Stimulated activated CD4-positive, alpha-beta T cell treated with anti-CD3 and anti-CD28 coated beads, Interleukin-1b, Interleukin-23, amount 100 ng/mL, for 1 hour (primary cell): ENCODE measurements at places on chromosomes 2 and 18.
A peak's percentile ranks its signal among the peaks of the same experiment; 100 is the strongest.

DNA sequence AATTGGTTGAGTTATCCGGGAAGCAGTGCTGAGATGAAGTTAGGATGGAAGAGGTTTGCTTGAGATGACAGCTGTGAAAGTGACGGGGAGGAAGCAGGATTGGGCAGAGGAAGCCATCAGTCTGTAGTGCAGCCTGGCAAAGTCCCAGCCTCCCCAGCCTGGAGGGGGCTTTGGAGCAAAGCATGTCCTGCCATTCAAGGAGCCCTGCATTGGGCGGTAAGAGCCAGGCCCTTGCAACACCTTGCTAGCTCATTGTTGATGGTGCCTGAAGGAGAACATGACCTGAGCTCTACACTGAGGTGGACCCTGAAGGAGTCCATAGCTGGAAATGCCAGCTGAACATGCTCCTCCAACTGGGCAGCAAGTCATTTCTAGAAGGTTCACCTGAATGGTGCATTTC, 228.9 kb downstream of the ACKR3 start:
- DNase-seq = no peak

DNA sequence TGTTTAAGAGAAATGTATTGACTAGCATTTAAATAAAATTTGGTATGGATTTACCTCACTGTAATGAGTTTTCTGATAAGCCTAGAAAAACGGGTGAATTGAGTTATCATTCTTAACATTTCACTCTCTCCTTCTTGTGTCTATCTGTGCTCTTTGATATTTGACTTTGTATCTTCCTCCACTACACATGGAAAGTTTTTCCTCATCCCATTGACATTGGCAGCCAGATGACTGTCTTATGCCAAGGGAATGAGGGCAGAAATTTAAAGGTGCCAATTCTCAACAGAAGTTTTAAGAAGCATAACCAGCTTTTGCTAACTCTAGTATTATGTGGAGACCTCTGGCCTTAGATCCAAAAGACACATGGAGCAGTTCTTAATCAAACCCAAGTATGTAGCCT, 376.6 kb downstream of the DSEL start:
- no peak for DNase-seq

GRCh38 chr2:32633040-32633439, 5.2 kb downstream of the TTC27 start:
- DNase-seq = no peak

DNA sequence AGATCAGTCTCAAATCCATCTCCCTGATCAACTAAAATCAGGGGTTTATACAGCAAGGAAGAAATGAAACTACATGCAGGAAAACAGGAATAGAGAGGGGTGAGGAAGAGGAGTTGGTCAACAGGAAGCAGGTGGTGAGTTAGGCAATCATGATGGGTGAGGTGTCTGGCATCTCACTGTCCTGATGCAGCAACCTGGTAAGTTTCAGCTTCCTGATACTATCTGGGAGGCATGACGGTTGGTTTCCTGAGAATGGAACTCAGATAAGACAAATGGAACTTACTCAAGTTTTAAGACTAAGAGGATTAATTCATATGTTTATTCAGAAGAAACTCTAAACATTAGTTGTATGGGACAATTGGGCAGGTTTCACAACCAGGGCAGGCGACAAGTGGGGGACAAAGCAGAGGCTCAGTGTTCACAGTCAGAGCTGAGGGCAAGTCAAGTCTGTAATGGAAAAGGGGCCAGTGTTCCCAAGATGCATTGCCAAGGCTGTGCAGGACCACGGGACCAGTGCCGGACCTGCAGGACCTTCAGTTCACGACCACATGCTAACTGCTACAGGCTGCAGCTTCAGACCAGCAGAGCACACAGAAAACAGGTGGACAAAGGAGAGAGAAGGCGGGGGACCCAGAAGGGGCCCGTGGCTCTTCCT, 17.7 kb upstream of the GALM start:
- DNase-seq = no peak

GRCh38 chr2:109060496-109060895, 68.5 kb upstream of the SH3RF3 start:
- DNase-seq = no peak

- no peak for DNase-seq
Observed at GRCh38 chr18:79629249-79629558, 50.4 kb upstream of the CTDP1 start.

DNA sequence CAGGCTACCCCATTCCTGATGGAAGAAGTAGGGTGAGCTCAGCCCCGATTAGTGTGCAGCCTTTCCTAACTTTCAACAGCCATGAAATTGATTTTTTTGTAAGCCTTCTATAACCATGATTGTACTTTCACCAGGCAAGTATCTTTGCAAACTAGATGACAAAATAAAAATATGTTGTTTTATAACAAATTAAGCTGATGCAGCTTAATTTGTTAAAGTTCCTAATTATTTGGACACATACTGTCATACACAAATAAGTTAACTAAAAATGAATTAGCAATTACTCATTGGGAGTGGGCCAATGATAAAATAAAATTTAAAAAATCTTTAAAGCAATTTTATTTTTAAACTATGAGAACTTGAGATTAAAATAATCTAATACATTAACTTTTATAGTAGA, 113.1 kb upstream of the FANCL start:
- no peak for DNase-seq

GRCh38 chr2:65427532-65427931, 4.9 kb downstream of the SPRED2 start:
- no peak for DNase-seq

- DNase-seq = no peak
Observed at GRCh38 chr2:206535260-206535986, 92.1 kb downstream of the ADAM23 start.

DNA sequence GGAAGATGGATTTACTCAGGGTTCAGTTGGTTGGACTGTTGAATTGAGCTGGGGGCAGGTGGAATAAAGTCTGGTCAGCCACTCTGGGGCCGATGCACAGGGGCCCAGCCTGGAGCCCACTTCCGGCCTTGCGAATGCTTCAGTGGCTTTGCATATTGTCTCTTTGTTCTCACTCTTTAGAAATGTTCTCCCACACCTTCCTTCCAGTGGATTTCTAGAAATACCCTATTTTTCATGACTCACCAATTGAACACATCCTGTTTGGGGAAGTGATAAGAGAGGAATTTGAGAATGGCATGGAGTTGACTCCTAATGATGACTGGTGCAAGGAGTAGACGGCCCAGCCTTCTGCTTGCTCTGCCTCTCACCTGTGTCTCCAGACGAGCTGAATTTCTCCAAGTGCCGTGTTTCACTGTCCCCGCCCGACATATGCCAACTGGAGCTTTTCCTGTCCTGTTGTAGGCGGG, 28.1 kb downstream of the ASAP2 start:
- DNase-seq = no peak

DNA sequence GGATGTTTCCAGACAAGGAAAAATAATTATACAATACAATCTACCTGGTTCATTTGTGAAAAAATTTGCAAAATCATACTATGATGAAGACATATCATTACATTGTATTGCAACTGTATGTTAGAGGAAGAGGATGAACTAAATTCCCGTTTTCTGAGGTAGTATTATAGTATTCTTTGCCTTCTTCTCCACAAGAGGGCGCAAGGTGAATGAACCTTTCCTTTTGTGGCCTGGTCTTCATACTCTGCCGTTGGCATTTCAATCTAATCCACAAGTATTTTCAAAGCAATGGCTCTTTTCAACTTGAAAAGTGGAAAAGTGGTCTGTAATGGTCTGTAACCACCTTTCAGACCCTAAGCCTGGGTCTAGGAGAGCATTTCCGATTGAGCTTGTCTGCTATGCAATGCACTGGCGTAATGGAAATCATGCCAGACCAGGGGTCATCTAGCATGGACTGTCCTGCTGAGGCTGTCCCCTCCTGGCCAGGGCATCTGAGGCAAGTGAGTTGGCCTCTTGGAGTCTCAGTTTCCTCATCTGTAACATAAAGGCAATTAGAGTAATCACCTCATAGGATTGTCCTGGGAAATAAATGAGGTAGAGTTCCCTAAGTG, 30.8 kb upstream of the ZNF396 start:
- no peak for DNase-seq

- no peak for DNase-seq
Observed at GRCh38 chr18:23972453-23972852, 42.1 kb upstream of the TTC39C start.

DNA sequence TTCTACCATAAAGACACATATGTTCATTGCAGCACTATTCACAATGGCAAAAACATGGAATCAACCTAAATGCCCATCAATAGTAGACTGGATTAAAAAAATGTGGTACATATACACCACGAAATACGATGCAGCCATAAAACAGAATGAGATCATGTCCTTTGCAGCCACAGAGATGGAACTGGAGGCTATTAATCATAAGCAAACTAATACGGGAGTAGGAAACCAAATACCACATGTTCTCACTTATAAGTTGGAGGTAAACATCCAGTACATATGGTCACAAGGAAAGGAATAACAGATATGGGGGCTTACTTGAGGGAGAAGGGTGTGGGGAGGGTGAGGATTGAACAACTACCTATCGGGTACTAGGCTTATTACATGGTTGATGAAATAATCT, 7.7 kb downstream of the HMSD start:
- no peak for DNase-seq

- DNase-seq = no peak
Observed at GRCh38 chr18:1483385-1483784, 578.7 kb downstream of the ADCYAP1 start.

DNA sequence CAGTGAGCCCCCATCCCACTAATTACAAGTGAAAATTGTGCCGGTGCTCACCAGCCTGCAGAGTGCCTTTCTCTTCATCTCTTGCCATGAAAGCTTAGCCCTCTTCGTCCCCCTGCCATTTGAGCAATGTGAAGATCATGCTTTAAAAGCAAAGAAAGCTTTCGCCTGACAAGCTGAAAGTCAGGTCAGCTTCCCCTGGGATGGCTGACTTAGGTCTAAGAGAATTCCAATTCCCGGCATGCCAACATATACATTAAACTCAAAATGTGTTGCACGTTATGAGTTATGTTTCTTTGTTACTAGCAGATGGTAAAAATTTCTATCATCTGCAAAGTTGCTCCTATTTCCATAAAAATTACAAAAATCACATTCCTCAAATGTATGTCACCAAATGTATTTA, 129.8 kb downstream of the AFF3 start:
- no peak for DNase-seq

DNA sequence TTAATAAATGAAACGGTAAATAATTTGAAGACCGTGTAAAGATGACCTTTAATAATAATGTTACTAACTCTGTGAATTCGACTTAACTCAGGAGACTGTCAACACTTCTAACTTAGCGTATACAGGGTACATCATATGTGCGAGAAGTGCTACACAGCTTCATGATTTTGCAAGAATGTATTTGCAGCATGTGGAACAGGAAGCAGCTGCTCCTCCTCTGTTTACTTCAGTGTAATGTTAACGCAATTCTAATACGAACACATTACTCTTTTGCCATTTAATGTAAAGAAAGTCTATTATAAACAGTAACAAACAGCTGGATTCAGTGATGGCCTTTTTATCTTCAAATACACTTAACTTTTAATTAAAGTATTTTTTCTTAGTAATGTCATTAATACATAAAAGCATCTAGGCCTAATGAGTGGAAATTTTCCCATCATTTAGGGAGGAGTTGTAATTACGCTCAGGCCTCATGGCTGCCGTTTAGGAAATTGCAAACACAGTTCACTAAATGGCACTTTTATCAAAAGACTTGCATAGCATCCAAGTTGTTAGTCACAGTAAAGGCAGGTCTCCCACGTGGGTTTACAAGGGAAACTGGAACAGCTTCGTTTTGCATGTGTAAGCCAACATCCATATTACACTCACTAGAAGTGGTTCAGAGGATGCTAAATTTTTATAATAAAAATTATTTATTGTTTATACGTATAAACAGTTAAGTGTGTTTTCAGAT, 635.7 kb downstream of the FBXO15 start:
- no peak for DNase-seq

GRCh38 chr2:119290859-119291587, 67.4 kb downstream of the STEAP3 start:
- peak; percentile 46 for DNase-seq

- DNase-seq = no peak
Observed at GRCh38 chr2:180061085-180061484, 54.0 kb upstream of the CWC22 start.

DNA sequence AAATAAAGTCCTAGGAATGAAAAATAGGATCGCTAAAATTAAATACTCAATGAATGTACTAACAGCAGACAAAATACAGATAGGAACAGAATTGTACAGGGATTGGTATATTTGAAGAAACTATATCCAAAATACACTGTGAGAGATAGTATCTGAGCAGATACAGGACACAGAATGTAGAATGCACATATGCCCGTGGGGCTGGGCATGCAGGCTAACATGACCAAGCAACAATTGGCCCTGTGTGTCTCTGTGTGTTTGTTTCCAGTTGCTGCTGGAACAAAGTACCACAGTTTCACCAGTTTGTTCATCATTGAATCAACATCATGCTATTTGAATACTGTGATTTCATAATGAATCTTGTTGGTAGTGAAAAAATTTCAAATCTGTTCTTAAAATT, 127.6 kb downstream of the PMAIP1 start:
- no peak for DNase-seq
